ENCODE measurements at places on chromosomes 16 and 17. TPM values are rescaled to one million over a fixed set of nuclear protein-coding genes. Genes with fewer than 3 reads are reported as not detected.

The C16orf86 gene
- 4.9 TPM for total RNA-seq

GRCh38 chr16:67504031-67505021 lies 21.0 kb upstream of the AGRP start:
- no peak for DNase-seq

- DNase-seq, result peak; percentile 50
These were observed 33.2 kb downstream of the TUBD1 start for GRCh38 chr17:59859444-59860025.

- DNase-seq, result no peak
These were observed 2.5 kb downstream of the KRT32 start for GRCh38 chr17:41464682-41465081.

- no peak for DNase-seq
These were observed at the start of gene MAZ for GRCh38 chr16:29806099-29806579. MAZ (plus strand) TSS chr16:29806529; CDS start chr16:29806702, 173 bp downstream.
